Activated CD8-positive, alpha-beta memory T cell treated with anti-CD3 and anti-CD28 coated beads, Interleukin-2, amount 10 ng/mL, durations not matched to agents 7 days and 5 days (primary cell): ENCODE measurements at places on chromosomes 2 and 18.

GRCh38 chr2:219531639-219532377 lies 11.8 kb downstream of the CHPF start:
- no peaks in the 10 kb centered on the region for H3K36me3 ChIP-seq
- DNase-seq = no peak

- H3K4me3 ChIP-seq = no peak overlapping the region
- no peak overlapping the region for H3K27ac ChIP-seq
- H3K4me1 ChIP-seq = no peaks in the 10 kb centered on the region
Measured at GRCh38 chr18:9803698-9804516, 81.9 kb upstream of the TXNDC2 start.

DNA sequence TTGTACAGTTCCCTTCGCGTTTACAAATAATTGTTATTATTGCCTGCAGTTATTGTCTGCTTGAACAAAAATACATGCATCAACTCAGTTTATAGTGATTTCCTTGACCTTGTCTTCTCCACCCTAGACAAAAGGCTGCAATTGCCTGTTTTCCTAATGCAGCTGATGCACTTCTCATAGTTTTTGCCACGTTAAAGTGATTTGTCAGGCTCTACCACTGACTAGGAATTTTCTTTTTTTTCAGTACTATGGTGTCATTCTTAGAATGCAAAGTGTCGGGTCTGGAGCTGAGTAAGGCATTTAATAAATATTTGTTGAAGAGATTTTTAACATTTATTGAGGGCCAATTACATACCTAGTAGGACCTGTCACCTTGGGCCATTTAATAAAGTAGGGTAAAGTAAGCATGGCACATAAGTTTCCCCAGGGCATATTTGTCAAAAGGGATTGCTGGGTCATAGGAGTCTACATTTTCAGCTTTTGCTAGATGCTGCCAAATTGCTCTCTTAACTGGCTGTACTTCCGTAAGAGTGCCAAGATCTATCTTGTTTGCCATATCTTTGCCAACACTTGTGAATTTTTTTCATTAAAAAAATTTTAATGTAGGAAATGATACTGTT lies 24.1 kb downstream of the ACSL3 start:
- H3K4me3 ChIP-seq = no peak overlapping the region
- DNase-seq = no peak
- H3K4me1 ChIP-seq = no peaks in the 10 kb centered on the region
- H3K27ac ChIP-seq = no peak overlapping the region
- H3K36me3 ChIP-seq = peaks cover 2% of the 10 kb centered on the region
- no peaks in the 10 kb centered on the region for H3K27me3 ChIP-seq

DNA sequence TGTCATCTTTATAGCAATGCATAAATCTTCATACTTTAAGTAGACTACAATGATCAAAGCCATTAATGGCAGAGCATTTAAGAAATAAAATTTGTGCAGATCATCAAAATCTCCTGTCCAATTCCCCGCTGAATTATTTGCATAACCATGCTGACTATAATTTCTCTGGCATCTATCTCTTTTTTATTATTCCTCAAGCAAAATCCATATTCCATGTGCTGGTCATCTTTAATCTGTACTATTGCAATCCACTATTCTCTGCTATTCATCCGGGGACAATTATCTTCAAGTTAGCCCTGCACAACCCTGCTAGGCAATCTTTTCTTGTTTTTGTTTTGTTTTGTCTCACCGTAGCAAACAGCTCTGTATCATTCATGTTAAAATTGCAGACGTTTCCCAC lies 1469.6 kb upstream of the NXPH2 start:
- H3K4me1 ChIP-seq = no peaks in the 10 kb centered on the region
- no peaks in the 10 kb centered on the region for H3K36me3 ChIP-seq
- H3K4me3 ChIP-seq = no peak overlapping the region
- H3K27me3 ChIP-seq = no peaks in the 10 kb centered on the region
- no peak overlapping the region for H3K27ac ChIP-seq

DNA sequence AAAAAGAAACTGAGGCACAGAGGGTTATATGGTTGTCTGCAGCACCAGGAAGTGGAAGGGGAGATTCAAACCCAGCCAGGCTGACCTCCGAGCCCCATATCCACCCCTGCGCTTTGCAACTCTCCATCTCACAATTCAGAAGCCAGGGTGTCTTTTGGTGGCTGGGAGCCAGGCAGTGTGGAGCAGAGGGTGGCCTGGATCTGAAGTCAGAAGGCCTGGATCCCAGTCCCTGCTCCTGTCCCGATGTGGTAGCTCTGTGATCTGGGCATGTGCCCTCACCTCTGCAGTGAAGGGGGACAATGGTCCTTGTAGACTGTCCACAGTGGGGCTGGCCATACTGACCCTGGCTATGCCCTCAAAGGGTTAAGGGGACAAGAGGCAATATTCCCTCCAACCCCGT lies 57.0 kb downstream of the CIB4 start:
- H3K4me1 ChIP-seq = no peaks in the 10 kb centered on the region
- H3K36me3 ChIP-seq = no peaks in the 10 kb centered on the region
- no peak for DNase-seq
- peaks cover 20% of the 10 kb centered on the region for H3K27me3 ChIP-seq
- H3K27ac ChIP-seq = no peak overlapping the region

DNA sequence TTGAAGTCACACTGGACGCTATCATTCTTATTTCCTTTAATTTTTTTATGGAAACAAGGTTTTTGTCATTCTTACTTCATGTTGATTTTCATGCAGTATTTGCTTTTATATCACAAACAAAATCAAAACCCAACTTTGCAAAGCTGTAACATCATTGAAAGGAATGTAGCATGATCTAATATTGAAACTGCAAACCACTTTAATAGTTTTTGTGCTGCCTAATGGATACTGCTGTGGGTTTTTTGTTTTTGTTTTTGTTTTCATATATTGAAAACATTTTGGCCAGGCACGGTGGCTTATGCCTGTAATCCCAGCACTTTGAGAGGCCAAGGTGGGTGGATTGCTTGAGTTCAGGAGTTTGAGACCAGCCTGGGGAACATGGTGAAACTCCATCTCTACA lies 81.6 kb downstream of the MAP2 start:
- no peak for DNase-seq
- no peaks in the 10 kb centered on the region for H3K4me1 ChIP-seq
- H3K36me3 ChIP-seq = no peaks in the 10 kb centered on the region

DNA sequence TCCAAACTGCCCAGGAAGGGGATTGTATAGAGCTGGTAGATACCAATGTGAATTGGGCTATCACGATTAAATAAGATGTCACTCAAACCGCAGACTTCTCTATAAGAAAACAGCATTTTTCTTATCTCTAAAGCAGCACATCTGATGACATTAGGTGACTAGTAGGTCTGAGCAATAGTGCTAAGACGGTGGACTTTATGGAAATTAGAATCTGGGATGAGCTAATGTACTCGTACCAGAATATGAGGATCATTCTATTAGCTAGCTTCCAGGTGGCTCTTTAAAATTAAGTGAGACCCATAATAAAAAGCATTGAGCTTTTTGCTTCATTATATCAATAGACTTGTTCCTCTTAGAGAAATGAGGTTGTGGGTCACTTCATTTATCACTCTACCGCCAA lies 130.0 kb upstream of the MC4R start:
- H3K4me1 ChIP-seq = no peaks in the 10 kb centered on the region
- H3K27ac ChIP-seq = no peak overlapping the region
- no peaks in the 10 kb centered on the region for H3K27me3 ChIP-seq
- no peak for DNase-seq
- no peak overlapping the region for H3K4me3 ChIP-seq
- no peaks in the 10 kb centered on the region for H3K36me3 ChIP-seq

- no peaks in the 10 kb centered on the region for H3K4me1 ChIP-seq
- H3K4me3 ChIP-seq = no peak overlapping the region
- H3K27ac ChIP-seq = no peak overlapping the region
- H3K36me3 ChIP-seq = no peaks in the 10 kb centered on the region
- no peaks in the 10 kb centered on the region for H3K27me3 ChIP-seq
Measured at GRCh38 chr2:182447863-182448262, 21.0 kb upstream of the PDE1A start.

GRCh38 chr2:145007093-145007959 lies 487.4 kb upstream of the ZEB2 start:
- no peak overlapping the region for H3K4me3 ChIP-seq
- H3K36me3 ChIP-seq = no peaks in the 10 kb centered on the region
- no peak for DNase-seq
- H3K27ac ChIP-seq = no peak overlapping the region

DNA sequence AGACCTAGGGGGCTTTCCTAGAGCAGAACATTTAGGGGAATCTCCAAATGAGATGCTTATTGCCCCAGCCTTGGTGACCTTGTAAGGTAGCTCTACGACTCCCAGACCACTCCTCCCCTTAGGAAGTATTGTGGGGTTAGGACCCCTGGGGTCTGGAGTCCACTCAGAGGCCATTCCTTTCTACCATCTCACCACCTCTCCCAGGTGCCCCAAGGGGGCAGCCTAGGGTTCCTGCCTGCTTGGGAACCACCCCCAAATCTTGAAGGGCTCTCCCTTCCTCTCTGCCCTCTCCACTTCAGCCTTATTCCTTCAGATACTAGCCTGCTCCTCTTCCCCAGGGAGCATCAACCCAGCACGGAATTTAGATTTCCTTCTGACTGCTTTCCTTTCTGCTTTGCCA lies 17.5 kb upstream of the EXOC6B start:
- H3K27ac ChIP-seq = no peak overlapping the region
- H3K4me1 ChIP-seq = peaks cover 2% of the 10 kb centered on the region
- H3K36me3 ChIP-seq = no peaks in the 10 kb centered on the region
- peaks cover 14% of the 10 kb centered on the region for H3K27me3 ChIP-seq
